ENCODE measurements at places on chromosomes 5 and 9.

DNA sequence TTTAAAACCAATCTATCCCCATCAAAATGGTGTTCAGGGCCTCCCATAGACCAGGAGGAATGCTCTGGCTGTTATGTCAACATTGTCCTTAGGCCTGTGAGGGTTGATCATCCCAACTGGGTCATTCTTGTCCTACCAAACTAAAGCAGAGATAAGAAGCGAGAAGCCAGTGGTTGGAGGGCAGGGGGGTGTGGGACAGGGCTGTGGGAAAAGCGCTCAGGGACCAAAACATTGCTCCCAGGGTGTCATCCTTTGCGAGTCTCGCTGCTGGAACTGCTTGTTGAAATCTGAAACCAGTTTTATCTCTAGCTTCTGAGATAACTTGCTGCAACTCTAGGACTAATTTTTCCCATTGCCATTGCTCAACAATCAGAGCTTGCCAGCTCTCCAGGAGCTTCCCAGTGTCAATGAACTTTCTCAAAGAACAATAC lies 48.1 kb downstream of the SPATA31C2 start:
- no peak for DNase-seq

DNA sequence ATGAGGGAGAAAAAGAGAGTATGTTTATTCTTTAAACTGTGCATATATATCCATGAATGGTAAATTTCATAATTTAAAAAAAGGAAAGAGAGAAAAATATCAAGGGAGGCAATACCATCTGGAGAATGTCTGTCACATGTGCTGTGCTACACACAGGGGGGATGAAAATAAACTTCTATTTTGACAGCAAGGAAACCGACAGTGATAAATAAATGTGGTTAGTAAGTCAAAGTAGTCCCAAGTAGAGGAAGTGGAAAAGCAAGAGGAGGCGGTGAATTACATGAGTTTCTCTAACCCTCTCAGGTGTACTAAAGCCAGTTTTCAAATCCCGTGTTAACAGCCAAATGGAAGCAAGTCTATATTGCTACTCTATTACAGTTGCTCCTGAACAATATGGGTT lies 83.3 kb downstream of the ICE1 start:
- DNase-seq: no peak

GRCh38 chr9:87606841-87607521 lies 109.3 kb downstream of the DAPK1 start:
- DNase-seq: no peak

- DNase-seq: no peak
These were observed 108.3 kb upstream of the LHFPL2 start for GRCh38 chr5:78756858-78757257.

DNA sequence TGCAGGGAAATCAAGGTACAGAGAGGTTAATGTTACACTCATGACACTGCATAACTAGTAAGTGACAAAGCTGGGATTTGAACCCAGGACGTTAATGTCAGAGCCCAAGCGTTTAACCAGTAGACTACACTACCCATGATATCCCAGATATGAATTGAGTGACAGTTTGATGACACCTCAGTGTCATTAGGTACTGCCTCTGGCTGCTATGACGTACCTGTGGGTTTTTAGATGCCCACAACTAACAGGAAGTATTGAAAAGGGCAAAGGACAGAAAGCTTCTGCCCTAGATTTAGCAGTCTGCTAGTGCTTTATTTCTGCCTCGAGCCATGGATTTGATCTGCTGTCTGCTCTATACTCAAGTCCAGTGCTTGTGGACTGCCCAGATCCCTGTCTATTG lies 56.2 kb downstream of the GLRA1 start:
- no peak for DNase-seq

DNA sequence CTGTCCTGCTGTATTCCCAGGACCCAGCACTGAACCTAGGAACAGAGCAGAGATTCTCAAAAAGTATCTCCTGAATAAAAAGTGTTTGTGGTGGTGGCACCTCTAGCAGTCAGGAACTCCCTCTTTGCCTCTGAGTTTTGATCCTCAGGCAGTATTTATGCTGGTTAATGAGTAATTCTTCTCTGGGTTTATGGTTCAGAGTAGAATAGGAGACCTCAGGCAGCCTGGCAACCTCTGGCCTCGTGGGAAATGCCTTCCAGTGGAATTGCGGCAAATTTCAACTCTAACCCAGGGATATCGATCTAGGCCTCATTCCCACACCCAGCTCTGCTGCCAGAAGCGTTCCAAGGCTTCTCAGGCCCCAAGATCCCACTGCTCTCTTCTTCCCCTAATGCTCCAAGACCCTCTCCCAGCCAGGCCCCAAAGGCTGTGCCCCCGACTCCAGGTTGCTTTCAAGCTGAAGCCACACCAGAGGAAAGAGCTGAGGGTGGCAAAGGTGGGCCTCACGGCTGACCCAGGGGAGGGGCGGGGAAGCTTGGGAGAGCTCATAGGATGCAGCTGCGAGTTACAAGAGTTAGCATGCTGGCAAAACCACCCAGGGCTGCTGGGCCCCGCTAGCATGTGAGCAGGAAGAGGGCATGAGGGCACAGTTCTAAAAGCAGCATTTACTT lies 10.9 kb upstream of the HDHD3 start:
- no peak for DNase-seq

DNA sequence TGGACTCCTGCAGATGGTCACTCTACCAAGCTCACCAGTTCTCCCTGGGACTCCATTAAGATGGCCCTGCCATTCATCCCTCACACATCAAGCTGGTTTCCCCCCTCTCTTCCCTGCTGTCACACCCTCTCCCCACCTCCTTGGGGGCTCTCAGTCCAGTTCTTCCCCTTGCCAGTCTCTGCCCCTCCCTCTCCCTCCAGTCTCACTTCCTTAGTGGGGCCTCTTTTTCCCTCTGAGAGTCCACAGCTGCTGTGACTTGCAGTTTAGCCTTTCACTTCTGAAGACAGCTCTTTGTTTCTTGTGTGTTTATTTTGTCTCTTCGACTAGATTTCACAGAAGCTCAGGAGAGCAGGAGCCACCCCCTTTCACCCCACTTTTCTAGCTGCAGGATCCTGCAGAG lies 10.5 kb downstream of the DOCK2 start:
- DNase-seq: no peak

DNA sequence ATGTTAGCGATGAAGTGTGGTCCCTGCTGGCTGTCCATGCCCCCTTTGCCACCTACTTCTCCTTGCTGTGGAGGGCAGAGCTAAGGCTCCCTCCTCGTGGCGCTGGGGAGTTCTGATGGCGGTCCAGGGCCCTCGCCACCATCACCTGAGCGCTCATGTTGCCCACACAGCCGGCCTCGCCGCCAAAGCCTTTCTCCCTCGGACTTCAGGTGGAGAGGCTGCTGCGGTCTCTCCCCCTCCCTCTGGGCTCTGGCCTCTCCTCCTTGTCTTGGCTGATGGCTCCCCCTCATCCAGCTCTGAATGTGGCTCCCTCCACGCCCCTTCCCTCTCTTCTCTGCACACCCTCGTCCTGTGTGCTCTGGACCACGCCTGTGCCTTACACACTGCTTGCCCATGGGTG lies 14.5 kb upstream of the LPCAT1 start:
- DNase-seq: no peak

DNA sequence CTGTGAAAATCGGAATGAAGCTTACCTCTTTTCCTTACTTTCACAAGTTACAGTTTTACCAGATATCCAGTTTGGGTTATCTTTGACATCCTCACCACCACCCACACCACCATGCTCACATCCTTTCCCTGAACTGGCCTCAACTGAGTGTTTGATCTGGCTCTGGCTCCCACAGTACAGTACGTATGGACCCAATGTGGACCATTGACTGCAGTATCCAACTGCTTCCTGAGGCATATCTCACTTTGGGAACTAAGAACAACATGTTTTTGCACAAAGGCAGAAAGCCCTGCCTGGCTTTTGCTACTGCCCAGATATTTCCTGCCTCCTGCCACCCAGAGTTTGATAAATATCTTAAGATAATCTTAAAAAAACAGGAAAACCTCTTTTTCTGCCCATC lies 1232.0 kb upstream of the CDH18 start:
- no peak for DNase-seq

DNA sequence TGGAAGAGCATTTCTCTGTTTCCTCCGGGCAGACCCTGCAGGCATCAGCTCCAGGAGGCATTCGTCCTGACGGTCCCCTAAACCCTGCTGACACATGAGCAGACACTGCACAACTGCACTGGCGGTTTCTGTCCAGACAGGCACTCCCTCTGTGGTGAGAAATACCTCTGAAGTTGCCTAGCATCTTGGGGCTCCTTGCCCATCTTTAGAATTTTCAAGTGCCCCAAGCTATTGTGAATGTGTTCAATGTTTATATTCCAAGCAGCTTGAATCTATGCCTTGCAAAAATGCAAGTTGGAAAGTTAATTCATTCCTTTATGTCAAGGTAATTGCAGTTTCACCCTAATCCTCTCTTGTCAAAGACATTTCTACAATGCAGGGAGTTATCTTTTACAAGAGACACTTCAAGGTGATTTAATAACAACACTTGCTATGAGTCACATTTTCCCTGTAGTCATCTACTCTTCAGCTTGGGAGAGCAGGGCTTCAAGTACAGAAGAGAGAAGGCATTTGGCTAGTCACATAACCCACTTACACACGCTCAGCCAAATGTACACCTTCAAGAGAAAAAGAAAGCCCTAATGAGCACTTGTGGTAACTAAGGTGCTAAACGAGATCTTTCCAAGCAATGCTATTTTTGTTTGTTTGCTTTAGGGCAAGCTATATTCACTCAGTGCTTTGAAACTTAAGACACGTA lies 302.5 kb downstream of the MLLT3 start:
- peak; percentile 47 for DNase-seq

- no peak for DNase-seq
These were observed 209.9 kb downstream of the SEMA5A start for GRCh38 chr5:9335754-9336495.

GRCh38 chr5:82072138-82072537 lies 100.3 kb downstream of the ATG10 start:
- DNase-seq: no peak

GRCh38 chr9:135864447-135865049 lies 42.8 kb downstream of the CAMSAP1 start:
- DNase-seq: peak; percentile 82

GRCh38 chr5:171914726-171915338 lies 91.6 kb downstream of the FBXW11 start:
- peak; percentile 60 for DNase-seq

DNA sequence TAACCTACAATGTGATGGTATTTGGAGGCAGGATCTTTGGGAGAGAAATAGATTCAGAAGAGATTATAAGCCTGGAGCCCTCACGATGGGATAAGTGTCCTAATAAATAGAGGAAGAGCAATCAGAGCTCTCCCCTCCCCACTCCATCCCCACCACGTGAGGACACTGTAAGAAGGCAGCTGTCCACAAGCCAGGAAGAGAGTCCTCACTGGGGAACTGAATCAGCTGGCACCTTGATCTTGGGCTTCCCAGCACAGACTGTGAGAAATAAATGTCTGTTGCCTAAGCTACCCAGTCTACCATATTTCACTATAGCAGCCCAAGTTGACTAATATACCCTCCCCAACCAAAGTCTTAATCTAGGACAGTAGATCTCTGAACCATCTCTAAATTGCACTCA lies 118.1 kb downstream of the SUSD1 start:
- DNase-seq: no peak

DNA sequence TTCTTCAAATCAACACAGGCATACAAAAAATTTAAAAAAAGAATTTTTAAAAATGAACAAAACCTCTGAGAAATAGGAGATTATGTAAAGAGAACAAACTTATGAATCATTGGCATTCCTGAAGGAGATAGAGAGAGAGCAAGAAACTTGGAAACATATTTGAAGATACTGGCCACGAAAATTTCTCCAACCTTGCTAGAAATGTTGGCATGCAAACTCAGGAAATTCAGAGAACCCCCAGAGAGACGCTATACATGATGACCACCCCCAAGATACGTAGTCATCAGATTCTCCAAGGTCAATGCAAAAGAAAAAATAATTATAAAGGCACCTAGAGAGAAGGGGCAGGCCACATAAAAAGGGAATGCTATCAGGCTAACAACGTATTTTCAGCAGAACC lies 472.5 kb downstream of the MTRR start:
- DNase-seq: no peak

GRCh38 chr9:12884736-12885395 lies 110.0 kb downstream of the LURAP1L start:
- peak; percentile 18 for DNase-seq

DNA sequence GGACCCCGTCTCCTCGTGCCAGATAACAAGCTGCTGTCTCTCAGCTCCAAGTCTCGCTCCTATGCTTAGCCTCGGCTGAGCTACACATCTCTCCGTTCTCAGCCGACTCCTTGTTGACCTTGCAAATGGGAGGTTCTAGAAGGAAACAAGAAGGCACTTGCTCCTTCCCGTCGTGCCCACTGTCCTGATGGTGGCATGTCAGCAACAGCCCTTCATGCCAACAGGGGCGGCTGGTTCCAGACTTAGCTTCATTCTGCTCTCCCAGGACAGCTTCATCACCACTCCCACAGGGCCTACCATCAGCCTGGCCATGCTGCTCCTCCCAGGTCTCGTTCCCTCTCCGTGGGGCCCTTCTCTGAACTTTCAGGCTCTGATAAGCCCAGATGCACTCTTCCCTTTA lies 13.0 kb upstream of the RASGEF1C start:
- DNase-seq: no peak

GRCh38 chr5:104977529-104977928 lies 1414.9 kb upstream of the NUDT12 start:
- DNase-seq: peak; percentile 17

DNA sequence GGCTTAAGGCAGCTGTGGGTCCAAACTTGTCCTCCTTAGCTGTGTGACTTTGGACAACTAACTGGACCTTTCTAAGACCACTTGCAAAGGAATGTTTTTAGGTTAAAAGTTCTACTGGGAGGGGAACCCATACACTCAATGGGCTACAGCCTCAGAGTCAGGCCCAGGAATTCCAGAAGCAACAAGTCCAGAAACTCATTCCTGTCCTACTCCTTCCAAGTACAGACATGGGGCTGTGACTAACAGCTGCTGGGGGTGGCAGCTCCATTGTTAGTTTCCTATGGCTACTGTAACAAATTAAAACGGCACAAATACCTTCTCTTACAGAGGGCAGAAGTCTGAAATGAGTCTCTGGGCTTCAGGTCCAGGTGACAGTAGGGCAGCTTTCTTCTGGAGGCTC lies 12.4 kb upstream of the AKNA start:
- DNase-seq: no peak
